ENCODE measurements at places on chromosomes 2 and 18.

DNA sequence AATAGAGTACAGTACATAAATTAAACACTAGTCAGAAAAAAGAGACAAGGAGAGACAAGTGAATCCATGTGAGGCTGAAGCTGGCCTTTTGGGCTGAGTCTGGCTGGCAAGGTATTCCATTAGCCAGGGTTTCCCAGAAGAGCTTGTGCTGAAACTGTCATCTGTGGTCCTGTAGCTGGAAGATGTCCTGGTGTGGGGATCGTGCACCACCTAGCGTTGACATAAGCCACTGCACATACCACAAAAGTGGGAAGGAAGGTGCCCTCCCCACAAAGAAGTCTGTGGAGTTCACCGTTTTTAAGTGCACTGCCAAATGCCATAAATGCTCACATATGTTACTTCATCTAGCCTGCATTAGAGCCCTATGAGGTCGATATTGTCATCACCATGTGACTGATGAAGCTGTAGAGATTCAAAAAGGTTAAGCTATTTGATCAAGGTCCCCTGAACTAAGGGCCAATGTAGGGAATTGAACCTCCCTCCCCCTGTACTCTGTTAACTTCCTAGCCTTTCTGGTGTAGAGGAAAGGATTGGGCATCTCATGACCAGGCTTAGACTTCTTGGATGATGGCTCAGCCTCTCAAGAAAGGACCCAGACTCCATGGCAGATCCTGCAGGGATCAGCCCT lies 31.9 kb upstream of the GALNT14 start:
- DNase-seq = peak; percentile 52

GRCh38 chr2:24618144-24618543 lies 127.1 kb downstream of the NCOA1 start:
- no peak for DNase-seq

GRCh38 chr2:75574106-75574505 lies 13.4 kb upstream of the EVA1A start:
- no peak for DNase-seq

DNA sequence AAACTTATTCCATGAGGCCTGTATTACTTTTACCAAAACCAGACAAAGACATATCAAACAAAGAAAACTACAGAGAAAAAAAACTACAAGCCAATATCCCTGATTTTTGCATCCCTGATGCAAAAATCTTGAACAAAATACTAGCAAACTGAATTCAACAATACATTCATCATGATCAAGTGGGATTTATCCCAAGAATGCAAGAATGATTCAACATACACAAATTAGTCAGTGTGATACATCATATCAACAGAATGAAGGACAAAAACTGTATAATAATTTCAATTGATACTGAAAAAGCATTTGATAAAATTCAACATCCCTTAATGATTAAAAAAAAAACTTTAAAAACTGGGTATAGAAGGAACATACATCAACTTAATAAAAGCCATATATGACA lies 106.8 kb downstream of the SLC39A10 start:
- no peak for DNase-seq
